ENCODE measurements at places on chromosomes 4 and X.
A peak's percentile ranks its signal among the peaks of the same experiment; 100 is the strongest.

GRCh38 chrX:10450229-10450958, 170.0 kb downstream of the MID1 start:
- DNase-seq, result no peak

DNA sequence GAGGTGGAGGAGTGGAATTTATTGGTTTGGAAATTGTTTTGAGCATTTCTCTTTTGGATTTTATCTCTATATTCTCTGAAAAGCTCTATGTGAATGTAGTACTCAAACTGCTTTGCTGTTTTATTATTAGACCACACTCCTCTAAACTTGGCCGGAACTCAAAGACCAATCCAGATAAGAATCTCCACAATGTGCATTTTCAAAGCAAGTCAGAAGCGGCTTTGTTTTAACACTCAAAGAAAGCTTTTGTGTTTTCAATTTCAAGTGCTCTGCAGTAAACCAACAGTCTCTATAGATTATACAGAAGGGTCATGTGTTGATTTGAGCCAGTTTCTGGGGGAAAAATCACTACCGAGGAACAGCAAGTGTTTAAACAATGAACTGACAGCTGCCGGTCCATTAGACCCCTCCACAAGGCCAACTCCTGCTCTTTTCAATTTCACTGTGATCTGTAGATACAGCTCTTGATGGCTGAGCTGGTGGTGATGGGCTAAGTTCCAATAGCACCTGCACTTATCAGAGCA, 79.4 kb downstream of the FTHL17 start:
- no peak for DNase-seq

DNA sequence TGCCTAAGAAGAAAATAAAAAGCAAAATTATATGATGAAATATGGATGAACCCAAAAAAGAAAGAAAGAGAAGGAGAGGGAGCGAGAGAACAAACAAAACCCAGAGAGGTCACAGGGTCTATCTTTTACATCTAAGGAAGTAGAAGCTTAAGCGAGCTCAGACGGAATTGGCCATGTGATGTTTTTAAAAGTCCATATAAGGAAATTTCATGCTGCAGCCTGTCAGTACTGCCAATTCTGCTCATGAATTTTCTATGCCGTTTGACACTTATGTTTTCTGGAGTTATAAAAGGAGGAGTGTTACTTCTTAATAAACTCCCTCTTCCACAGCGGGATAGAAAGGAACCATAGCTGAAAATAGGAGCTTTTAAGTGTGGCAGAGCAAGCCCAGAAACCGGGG, 32.9 kb upstream of the DCX start:
- peak; percentile 20 for DNase-seq

- no peak for DNase-seq
These were observed 157.0 kb upstream of the MAP3K15 start for GRCh38 chrX:19672222-19672812.

DNA sequence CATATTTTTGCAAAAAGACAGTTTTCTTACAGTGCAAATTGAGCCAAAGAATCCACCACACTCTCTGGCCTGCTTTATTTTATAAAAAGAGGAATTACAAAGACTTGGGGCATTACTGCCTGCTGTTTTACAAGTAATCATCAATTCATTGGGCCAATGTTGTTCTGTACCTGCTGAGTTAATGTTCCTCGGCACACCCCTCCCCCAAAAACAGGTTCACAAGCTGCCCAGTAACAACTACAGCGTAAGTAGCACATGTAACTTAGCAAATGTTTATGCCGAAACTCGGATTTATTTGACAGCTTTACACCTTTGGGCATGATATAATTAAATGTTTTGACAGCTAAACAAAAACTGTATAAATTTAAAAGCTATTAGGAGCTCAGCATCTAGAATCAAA, 214.6 kb upstream of the MAB21L2 start:
- DNase-seq, result no peak

DNA sequence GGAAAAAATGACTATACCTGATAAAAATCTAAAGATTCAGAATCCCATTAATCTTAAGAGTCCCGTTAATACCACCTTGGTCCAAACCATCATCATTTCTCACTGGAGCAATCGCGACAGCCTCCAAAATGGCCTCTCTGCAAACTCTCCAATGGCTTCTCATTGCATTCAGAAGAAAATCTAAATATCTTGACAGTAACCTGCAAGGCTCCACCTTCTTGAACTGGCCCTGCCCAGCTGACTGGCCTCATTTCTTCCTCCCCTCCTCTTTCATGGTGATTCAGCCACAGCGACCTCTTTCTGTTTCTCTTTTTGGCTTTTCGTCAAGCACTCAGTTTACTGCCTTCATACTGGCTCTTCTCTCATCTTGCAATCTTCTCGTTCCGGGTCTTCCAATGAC, 56.2 kb upstream of the GPRIN3 start:
- no peak for DNase-seq

- no peak for DNase-seq
These were observed 64.5 kb downstream of the ANKRD17 start for GRCh38 chr4:73194064-73194463.

Data from NCI-H2171 treated with DMSO at 0.1 percent for 48 hours (cell line).